ENCODE measurements at places on chromosomes 13 and 19. TPM values are rescaled to one million over a fixed set of nuclear protein-coding genes. Genes with fewer than 3 reads are reported as not detected.

DNA sequence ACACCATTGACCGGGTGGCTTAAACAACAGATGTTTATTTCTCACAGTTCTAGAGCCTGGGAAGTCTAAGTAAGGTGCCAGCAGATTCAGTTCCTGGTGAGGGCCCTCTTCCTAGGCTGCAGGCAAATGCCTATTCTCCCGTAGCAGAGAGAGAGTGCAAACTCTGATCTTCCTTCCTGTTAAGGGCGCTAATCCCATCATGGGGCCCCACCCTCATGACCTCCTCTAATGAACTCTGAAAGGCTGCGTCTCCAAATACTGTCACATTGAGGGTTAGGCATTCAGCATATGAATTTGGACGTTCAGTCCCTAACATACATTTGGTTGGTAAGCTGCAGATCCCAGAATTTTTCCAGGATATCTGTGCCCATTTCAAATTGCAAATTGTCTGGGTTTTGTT is 128.8 kb downstream of the GGACT start:
- DNase-seq: no peak

GRCh38 chr13:28704919-28705318 is 13.9 kb downstream of the SLC46A3 start:
- DNase-seq: no peak

DNA sequence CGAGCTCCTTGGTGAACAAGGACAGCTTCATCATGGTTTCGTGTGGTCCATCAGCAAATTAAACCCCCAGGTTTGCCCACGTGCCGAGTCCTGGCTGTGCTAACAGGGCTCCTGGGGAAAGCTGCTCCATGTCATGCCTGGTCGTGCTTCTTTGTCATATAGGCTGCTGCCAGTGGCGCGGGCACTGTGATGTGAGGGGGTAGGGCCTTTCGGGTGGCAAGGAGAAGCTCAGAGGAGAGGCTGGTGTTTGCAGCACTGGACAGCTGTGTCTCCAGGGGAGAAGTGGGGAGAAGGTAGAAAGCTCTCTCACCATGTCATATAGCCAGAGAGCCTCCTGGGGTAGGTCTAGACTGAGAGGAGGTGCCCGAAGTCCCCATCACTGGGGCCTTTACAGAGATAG is 13.3 kb downstream of the VSTM2B start:
- DNase-seq: no peak

DNA sequence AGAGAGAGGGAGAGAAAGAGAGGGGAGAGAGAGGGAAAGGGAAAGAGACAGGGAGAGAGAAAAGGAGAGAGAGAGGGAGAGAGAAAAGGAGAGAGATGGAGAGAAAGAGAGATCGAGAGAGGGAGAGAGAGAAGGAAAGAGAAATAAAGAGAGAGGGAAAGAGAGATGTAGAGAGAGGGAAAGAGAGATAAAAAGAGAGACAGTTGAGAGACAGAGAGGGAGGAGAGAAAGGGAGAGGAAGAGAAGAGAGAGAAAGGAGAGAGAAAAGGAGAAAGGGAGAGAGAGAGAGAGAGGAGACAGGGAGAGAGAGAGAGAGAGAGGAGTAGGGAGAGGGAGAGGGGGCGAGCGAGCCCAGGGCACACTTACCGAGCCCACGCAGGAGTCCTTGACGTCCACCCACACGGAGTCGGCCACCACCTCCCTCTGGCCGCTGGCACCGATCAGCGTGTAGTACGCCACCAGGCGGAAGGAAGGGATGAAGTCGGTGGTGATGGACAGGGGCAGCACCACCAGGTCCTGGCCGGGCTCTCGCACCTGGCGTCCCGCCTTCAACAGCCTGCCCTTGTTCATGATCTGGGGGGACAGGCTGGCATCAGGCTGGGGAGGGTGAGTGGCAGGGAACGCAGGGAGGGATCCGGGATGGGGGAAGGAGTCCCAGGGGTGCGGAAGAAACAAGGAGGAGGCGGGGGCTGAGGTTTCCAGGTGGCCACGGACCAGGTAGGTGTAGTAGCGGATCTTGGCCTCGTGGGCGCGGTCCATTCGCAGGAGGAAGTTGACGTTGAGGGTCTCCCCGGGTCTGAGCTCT is 10.0 kb downstream of the C3 start:
- DNase-seq: no peak

- no peak for DNase-seq
These were observed 77.3 kb downstream of the ZIC5 start for GRCh38 chr13:99894105-99894839.

GRCh38 chr19:14619404-14619803 is 36.5 kb downstream of the CLEC17A start:
- DNase-seq: no peak

- DNase-seq: no peak
These were observed 2.9 kb downstream of the ZNF792 start for GRCh38 chr19:34960940-34961679.

GRCh38 chr19:6378486-6378885 is 2.8 kb upstream of the PSPN start:
- no peak for DNase-seq

DNA sequence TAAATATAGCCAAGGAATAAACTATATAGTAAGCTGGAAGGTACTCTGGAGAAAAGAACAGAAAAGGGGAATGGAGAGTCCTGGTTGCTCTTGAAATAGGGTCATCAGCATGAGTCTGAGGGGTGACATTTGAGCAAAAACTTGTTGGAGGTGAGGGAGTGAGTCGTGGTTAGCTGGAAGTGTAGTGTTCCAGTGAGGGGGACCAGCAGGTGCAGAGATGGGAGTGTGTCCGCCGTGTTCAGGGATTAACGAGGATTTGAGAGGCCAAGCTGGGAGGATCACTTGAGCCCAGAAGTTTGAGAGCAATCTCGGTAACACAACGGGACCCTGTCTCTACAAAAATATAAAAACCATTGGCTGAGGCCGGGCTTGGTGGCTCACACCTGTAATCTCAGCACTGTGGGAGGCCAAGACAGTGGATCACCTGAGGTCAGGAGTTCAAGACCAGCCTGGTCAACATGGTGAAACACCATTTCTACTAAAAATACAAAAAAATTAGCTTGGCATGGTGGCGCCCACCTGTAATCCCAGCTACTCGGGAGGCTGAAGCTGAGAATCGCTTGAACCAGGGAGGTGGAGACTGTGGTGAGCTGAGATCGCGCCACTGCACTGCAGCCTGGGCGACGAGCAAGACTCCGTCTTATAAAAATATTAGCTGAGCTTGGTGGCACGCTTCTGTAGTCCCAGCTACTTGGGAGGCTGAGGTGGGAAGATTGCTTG is 1.1 kb downstream of the SUPT5H start:
- DNase-seq: no peak

DNA sequence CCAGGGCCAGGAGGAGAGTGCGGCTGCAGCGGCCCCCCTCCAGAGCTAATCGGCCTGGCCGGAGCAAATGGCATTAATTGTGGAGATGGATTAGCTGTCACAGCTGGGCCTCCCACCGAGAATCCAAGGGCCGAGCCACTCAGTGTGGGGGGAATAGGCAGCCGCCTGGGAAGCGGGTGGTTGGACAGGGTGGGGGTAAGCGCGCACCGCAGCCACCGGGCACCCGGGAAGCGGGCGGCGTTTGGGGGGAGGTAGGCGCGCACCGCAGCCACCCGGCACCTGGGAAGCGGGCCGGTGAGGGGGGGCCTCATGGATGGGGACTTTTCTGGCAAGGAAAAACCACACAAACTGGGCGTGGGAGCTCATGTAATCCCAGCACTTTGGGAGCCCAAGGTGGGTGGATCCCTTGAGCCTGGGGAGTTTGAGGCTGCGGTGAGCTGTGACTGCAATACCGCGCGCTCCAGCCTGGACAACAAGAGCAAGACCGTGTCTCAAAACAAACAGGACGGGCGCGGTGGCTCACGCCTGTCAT is 9.7 kb downstream of the R3HDM4 start:
- no peak for DNase-seq

DNA sequence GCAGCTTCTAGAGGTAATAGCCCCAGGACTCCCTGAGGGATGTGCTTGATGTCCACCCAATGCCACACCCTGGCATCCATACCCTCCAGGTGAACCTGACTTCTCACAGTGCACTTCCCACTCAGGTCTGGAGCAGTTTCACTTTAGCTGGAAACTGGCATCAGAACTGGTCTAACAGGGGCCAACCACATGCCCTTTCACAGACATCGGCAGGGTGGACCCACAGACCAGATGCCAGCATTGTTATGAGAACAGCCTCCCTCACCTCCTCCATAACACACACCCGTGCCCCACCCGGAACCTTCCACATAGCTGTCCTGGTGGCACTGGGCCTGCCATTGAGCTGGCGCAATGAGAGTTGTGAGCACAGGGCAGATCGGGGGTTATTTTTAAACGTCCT is 77.4 kb upstream of the GPR12 start:
- DNase-seq: no peak

ADGRE2 gene
- not detected for polyA plus RNA-seq

FXYD3 gene
- polyA plus RNA-seq: not detected

ZNF723 gene
- not detected for polyA plus RNA-seq

SLC7A1 gene
- polyA plus RNA-seq: 4.1 TPM

UBE2L5 gene
- polyA plus RNA-seq: not detected

CYP2A6 gene
- polyA plus RNA-seq: not detected

PRKCG gene
- polyA plus RNA-seq: not detected

Data from naive B cell (primary cell).